ENCODE measurements at places on chromosomes 3 and 15. TPM values are rescaled to one million over a fixed set of nuclear protein-coding genes. Genes with fewer than 3 reads are reported as not detected.

The CLDN16 gene
- 0.14 TPM for total RNA-seq

- H3K27ac ChIP-seq = no peak overlapping the region
- no peaks in the 10 kb centered on the region for H3K36me3 ChIP-seq
- H3K27me3 ChIP-seq = no peaks in the 10 kb centered on the region
- no peaks in the 10 kb centered on the region for H3K4me1 ChIP-seq
- H3K4me3 ChIP-seq = no peak overlapping the region
Observed at GRCh38 chr15:25464383-25464782, 25.6 kb upstream of the UBE3A start.

DNA sequence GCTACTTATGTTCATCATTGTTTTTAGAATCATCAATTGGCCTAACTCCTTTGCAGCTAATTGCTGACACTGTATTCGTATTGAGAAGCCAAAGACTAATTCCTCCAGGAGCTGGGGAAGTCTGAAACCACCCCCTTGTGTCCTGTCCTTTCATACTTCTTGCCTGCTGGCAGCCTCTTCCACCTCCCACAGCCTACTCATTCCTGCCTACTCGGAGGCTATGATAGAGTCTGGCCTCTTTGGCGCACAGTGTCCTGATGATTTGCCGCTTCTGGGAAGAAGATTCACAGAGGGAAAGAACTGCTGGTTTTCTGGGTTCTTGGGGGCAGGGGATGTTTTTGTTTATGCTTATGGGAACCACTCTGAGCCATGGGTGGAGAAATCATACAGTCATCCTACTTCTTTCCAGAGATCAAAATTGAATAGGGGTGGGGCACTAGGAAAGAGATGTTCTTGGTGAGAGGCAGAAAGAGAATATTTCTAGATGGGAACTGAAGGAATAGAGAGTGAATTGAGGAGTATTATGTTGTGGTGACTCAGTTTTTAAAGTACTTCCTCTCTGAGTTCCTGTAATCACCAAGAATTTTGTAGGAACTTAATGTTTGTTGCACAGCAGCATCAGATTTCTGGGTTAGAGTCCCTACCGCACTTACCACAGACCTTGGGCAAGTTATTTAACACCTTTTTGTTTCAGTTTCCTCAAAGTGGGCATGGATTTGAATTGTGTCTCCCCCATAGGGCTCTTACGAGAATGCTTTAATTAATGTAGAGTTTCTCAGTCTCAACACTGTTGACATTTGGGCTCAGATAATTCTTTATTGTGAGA lies 22.1 kb upstream of the SCAANT1 start:
- H3K27ac ChIP-seq = peak overlapping the region; percentile 25
- peaks cover 41% of the 10 kb centered on the region for H3K4me1 ChIP-seq
- no peak for DNase-seq

The TF gene
- total RNA-seq = 1.3 TPM

GRCh38 chr3:47210863-47211405 lies 47.0 kb upstream of the SETD2 start:
- no peak overlapping the region for H3K27ac ChIP-seq
- no peaks in the 10 kb centered on the region for H3K27me3 ChIP-seq
- no peak for DNase-seq
- H3K4me1 ChIP-seq = no peaks in the 10 kb centered on the region

DNA sequence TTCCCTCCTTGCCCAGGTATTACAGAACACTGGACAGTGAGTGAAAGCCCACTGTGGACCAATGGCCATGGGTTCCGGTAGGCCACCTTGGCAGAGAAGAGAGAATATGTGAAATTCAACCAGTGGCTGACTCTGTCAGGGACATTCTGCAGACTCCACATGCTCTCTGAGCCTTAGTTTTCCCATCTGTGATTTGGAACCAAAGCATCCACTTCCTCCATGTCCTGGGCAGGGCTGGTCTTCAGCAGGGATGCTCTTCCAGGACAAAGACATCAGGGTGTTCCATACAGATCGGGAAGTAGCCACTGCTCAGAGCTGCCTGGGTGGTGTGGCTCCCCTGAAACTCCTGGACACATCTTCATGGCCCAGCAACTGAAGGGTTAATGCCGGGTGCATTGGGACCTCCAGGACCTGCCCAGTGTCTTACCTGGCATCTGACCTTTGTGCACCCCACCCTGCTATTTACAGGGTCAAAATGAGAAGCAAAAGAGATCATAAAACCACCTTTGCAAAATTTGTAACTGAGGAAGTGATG lies 28.3 kb upstream of the TRPM1 start:
- no peak overlapping the region for H3K4me3 ChIP-seq
- no peak for DNase-seq
- H3K27ac ChIP-seq = no peak overlapping the region

DNA sequence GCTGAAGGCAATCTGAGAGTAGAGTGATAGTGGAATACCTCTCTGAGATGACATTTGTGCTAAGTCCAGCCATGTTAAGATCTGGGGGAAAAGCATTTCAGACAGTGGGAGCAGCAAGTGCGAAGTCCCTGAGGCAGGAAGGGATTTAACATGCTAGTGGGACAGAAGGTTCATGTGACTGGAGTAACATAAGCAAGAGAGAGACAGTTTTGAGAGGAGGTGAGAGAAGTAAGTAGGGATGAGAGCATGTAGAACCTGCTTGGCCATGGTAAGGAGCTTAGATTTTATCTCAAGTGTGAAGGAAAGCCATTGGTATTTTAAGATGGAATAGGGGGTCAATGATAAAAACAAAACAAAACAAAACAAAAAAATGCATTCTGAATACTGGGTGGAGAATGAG lies 358.6 kb upstream of the KCNH8 start:
- no peak overlapping the region for H3K4me3 ChIP-seq
- H3K36me3 ChIP-seq = no peaks in the 10 kb centered on the region
- DNase-seq = no peak

GRCh38 chr3:131543714-131544113 lies 40.9 kb upstream of the MRPL3 start:
- H3K27me3 ChIP-seq = no peaks in the 10 kb centered on the region
- H3K27ac ChIP-seq = no peak overlapping the region
- DNase-seq = no peak

DNA sequence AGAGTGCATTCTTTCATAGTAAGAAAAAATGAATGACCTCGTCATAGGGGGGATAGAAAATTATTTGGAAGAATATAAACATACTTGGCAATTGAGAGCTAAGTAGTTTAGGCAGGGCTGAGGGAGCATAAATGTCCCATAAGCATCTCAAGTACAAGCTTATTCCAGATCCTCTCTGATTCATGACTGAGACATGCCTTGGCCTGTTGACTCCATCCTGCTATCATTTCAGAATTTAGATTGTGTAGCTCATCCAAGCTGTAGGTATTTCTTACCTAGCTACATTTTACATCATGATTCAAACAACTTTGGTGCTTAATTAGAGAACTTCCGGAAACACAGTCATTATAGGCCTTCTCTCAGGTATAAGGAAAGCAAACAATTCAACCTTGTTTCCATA lies 12.3 kb downstream of the POGLUT1 start:
- H3K36me3 ChIP-seq = peaks cover 65% of the 10 kb centered on the region
- H3K4me3 ChIP-seq = no peak overlapping the region
- no peak for DNase-seq
- no peaks in the 10 kb centered on the region for H3K4me1 ChIP-seq
- no peaks in the 10 kb centered on the region for H3K27me3 ChIP-seq

The CCR5 gene
- 8.7 TPM for total RNA-seq

DNA sequence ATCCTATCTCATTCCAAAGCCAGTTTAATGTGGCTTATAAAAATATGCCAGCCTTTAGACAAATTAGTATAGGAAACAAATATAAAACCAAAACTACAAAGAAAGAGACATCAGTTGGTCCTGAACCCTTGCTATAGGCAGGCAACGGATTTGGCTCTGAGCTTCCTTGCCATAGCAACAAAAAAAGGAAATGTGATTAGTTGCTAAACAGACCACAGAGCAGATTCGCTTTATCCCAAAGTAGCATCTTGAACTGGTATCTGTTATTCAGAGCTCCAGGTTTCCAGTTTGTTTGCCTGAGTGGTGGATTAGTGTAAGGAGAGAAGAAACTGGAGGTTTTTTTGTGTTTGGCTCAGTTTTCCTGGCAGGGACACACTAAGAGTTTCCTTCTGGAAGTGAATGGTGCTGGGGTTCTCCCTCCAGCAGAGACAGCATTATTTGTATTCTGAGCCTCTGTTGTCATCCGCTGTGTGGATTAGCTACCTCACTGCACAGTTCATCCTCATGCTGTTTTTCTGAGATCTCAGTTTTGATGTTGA lies 44.1 kb downstream of the CHST2 start:
- no peak overlapping the region for H3K27ac ChIP-seq
- no peak for DNase-seq
- H3K36me3 ChIP-seq = no peaks in the 10 kb centered on the region
- no peak overlapping the region for H3K4me3 ChIP-seq
- H3K4me1 ChIP-seq = no peaks in the 10 kb centered on the region

DNA sequence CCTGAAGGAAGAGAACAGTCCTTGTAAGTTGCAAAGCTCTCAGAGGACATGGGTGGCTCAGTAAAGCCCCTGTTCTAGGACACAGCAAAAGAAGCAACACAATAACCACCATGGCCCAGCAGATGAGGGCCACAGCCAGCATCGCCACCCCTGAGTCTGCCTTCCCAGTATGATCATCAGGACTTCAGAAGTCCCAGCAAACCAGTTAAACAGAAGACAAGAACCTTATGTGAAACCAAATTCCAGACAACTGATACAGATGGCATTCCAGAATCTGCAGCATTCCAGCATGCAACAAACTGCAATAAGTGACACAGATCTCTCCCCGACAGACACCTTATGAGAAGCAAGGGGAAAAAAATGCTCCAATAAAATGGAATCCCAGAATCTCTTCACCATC lies 30.4 kb downstream of the SPINK8 start:
- peaks cover 15% of the 10 kb centered on the region for H3K4me1 ChIP-seq
- H3K4me3 ChIP-seq = no peak overlapping the region
- H3K27me3 ChIP-seq = no peaks in the 10 kb centered on the region
- DNase-seq = no peak

DNA sequence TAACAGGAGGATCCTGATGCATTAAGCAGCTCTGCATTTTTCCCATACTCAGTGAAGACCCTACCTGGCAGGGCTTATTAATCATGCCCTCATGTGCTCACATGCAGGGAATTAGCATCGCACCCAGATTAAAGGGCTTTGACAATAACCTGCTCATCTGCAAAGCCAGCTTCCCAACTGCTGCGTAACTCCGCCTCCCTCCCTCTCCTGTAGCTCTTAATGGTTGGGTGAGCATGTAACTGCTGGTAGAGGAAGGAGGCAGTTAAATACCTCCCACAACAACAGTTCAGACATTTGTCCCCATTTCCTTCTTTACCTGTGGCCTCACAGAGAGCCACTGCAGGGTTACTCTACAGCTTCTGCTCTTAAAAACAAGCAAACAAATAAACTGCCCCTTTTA lies 203.6 kb upstream of the WNT5A start:
- no peaks in the 10 kb centered on the region for H3K4me1 ChIP-seq
- no peaks in the 10 kb centered on the region for H3K27me3 ChIP-seq
- H3K4me3 ChIP-seq = no peak overlapping the region

DNA sequence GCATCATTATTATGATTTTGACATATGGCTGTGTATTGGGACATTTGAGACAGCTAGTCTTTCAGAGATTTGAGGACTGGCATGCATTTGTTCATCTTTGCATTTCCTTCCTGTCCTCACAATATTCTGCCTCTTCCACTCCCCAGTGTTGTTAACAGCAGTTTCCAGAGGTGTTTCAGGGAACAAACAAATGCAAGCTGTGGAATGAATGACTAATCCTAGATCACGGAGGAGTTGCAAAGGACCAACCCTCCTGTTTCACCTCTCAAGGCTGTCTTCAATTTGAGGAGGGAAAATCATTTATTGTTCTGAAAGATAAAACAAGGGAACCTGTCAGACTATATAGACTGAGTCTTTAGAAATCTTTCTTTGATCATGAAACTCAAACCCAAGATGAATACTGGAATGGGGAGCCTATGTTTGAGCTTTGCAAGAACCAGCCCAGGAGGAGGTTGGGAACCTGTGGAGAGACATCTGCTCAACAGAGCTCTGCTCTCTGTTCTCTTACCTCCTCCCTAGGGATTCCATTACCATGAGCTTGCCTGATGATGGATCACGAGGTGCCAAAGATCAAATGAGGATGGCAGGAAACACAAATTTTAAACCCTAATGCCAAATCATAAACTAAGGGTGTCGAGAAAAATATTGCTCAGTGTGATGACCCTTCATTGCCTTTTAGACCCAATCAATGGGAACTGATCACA lies 68.5 kb downstream of the SLC7A14 start:
- H3K27me3 ChIP-seq = no peaks in the 10 kb centered on the region
- no peak overlapping the region for H3K27ac ChIP-seq
- H3K4me1 ChIP-seq = no peaks in the 10 kb centered on the region
- DNase-seq = no peak
- H3K36me3 ChIP-seq = no peaks in the 10 kb centered on the region
- H3K4me3 ChIP-seq = no peak overlapping the region

GRCh38 chr15:80841541-80841940 lies 62.4 kb downstream of the CEMIP start:
- no peak for DNase-seq
- no peaks in the 10 kb centered on the region for H3K27me3 ChIP-seq
- H3K4me3 ChIP-seq = no peak overlapping the region
- no peak overlapping the region for H3K27ac ChIP-seq
- no peaks in the 10 kb centered on the region for H3K4me1 ChIP-seq
- no peaks in the 10 kb centered on the region for H3K36me3 ChIP-seq

DNA sequence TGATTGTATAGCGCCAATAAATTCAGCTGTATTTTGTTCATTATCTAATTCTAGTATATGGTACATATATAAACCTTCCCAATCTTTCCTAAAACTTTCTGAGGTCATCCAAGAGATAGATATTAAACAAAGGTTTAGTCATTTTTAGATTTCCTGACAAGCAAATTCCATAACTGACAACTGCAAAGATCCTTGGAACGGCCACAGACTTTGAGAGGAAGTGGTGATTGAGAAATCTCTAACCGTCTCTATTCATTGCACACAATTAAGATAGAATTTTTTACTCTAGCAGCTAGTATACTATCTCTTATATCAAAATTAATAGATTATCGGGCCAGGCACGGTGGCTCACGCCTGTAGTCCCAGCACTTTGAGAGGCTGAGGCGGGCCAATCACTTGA lies 4.7 kb downstream of the CSNK1G1 start:
- DNase-seq = no peak
- no peak overlapping the region for H3K27ac ChIP-seq
- H3K36me3 ChIP-seq = peaks cover 10% of the 10 kb centered on the region
- peaks cover 11% of the 10 kb centered on the region for H3K4me1 ChIP-seq
- no peaks in the 10 kb centered on the region for H3K27me3 ChIP-seq
- H3K4me3 ChIP-seq = no peak overlapping the region

- no peaks in the 10 kb centered on the region for H3K27me3 ChIP-seq
- no peak for DNase-seq
- peaks cover 75% of the 10 kb centered on the region for H3K36me3 ChIP-seq
- no peak overlapping the region for H3K27ac ChIP-seq
- H3K4me3 ChIP-seq = no peak overlapping the region
- no peaks in the 10 kb centered on the region for H3K4me1 ChIP-seq
Observed at GRCh38 chr15:75425966-75426500, 25.5 kb downstream of the SIN3A start.

GRCh38 chr15:65060641-65061397 lies 7.0 kb downstream of the RASL12 start:
- H3K4me1 ChIP-seq = peaks cover 6% of the 10 kb centered on the region
- H3K27ac ChIP-seq = peak overlapping the region; percentile 42
- no peak for DNase-seq
- peaks cover 6% of the 10 kb centered on the region for H3K36me3 ChIP-seq
- no peaks in the 10 kb centered on the region for H3K27me3 ChIP-seq

All from upper lobe of right lung (tissue), 1 donor.